Stimulated activated CD8-positive, alpha-beta memory T cell treated with anti-CD3 and anti-CD28 coated beads, Interleukin-2, amount 100 ng/mL, for 1 hour (primary cell): ENCODE measurements at places on chromosomes 2 and 18.
A peak's percentile ranks its signal among the peaks of the same experiment; 100 is the strongest.

GRCh38 chr2:118530976-118531375, 316.5 kb downstream of the EN1 start:
- no peak for DNase-seq

DNA sequence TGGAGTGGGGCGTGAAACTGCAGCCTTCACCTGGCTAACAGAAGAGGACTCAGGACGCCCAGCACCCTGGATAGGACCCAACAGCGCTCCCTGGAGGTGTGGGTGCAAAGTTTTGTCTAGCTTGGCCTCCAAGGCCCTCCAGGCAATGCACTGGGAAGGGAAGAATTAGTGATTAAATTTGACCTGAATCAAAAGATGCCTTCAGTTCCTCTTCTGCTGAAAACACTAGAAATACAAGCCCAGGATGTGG, 779 bp upstream of the TRIB2 start:
- DNase-seq: peak; percentile 64

DNA sequence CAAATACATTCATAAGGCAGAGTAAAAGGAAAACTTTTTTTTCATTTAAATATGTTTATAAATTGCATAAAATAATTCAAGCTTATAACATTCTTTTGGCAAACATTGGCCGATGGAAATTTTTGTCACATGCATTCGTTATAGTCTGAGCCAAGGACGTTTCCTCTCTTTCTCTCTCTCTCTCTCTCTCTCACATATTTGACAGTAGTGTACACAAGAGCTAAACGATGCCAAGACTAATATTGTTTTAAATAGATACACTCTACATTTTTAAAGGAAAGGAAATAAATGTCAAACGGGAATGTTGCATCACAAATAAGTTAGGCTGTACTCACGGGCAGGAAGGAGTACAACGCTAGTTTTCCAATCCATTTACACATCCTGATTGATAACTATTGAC, 251.1 kb upstream of the SMIM21 start:
- no peak for DNase-seq

DNA sequence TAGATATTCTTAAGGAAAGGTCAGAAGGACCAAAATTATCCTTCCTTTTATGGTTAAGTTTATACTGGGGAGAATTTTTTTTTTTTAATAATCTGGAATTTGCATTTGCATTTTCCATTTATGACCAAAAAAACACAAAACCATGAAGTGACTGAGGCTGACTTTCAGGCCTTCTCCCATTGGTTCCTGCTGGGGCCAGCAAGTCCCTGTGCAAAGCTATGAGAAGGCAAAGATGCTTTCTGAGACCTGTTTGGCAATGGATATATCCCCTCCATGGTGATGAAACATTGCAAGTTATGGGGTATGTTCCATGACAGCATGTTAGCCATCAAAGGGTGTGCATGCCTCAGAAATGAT, 60.8 kb downstream of the KIAA2012 start:
- no peak for DNase-seq

DNA sequence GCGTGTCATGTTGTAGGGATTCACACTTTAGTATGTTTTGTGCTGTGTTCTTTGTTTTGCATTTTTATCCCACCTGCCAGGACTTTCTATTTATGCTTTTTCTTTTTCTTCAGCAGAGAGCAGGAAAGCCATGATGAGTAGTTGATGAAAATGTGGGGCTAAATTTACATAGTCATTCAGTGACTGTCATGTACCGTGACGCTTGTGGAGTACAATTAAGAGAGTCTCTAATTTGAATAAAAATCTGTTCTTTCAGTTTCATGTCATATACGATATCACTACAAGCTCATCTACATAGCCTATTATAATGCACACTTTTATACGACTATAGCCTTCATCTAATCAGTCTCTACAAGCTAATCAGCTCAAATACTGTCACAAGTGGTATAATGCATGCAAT, 112.7 kb upstream of the SPATS2L start:
- no peak for DNase-seq

- peak; percentile 8 for DNase-seq
Measured at GRCh38 chr2:119826370-119826961, 66.7 kb downstream of the PTPN4 start.

DNA sequence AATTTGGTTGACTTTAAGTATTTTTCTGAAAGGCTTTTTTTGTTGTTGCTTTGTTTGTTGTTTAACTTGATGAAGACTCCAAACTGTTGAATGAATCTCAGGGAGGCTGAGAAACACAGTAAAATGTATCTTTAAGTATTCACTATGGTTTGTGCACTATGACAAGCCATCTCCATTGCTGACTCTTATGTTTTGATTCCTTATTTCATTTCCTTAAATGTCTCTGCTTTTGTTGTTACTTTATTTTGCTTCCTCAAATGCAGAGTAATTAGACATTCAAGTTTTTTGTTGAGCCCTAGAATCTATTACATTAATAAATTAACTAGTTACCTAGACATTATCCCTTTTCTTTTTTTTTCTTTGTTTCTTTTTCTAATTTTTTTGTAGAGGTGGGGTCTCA, 46.3 kb upstream of the SLC39A10 start:
- DNase-seq: no peak

- DNase-seq: no peak
Measured at GRCh38 chr18:24002479-24002878, 12.1 kb upstream of the TTC39C start.

DNA sequence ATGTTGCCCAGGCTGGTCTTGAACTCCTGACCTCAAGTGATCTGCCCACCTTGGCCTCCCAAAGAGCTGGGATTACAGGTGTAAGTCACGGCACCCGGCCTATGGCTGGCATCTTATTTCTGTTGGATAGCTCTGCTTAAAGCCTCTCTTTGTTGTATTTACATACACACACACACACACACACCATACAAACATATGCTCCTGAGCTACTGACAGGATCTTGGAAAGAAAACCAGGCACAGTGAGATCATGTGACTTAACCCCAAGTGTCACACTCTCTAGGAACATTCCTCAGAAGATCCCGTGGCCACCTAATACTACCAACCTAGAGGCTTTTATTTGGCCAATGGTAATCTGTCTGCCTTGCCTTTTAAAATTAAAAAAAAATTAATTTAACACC, 85.1 kb upstream of the HAAO start:
- no peak for DNase-seq

DNA sequence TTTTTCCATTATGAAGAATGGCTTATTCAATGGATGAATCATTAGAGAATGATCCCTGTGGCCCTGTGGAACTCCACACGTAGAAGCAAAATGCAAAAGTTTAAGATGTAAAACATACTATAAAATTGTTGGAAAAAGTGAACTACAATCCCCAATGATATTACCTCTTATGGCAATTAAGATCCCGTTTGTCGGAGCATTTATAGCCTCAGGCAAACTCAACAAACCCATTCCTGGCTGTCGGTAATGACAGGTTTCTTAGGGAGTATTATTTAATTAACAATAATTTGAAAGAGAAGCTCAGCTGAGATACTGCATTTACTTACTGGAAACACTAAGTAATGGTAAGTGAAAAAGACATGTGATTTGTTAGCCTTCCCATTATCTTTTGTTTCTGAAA, 138.3 kb downstream of the CDH20 start:
- DNase-seq: no peak

GRCh38 chr2:187774551-187775071, 220.4 kb upstream of the TFPI start:
- no peak for DNase-seq

DNA sequence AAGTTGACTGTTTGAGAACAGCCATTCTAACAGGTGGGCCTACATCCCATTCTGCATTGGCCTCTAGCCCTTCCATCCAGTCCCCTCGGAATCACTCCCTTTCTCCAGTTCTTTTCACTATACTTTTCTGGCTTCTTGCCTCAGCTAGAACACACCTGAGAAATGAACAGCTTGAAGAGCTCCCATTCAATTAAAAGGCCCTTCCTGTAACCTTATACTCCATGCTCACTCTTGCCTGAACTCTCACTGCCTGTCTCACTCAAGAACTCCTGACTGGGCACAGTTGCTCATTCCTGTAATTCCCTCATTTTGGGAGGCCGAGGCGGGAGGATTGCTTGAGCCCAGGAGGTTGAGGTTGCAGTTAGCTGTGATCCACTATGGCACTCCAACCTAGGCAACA, 23.6 kb downstream of the CHRNA1 start:
- DNase-seq: no peak

GRCh38 chr18:65347446-65347845, 403.4 kb upstream of the CDH7 start:
- no peak for DNase-seq

- DNase-seq: no peak
Measured at GRCh38 chr18:765764-766549, 46.1 kb downstream of the YES1 start.

- DNase-seq: no peak
Measured at GRCh38 chr2:35871672-35872071, 483.9 kb upstream of the CRIM1 start.

- DNase-seq: no peak
Measured at GRCh38 chr2:170548304-170548703, 166.8 kb upstream of the SP5 start.

- DNase-seq: no peak
Measured at GRCh38 chr18:13279181-13280069, 60.9 kb downstream of the LDLRAD4 start.

DNA sequence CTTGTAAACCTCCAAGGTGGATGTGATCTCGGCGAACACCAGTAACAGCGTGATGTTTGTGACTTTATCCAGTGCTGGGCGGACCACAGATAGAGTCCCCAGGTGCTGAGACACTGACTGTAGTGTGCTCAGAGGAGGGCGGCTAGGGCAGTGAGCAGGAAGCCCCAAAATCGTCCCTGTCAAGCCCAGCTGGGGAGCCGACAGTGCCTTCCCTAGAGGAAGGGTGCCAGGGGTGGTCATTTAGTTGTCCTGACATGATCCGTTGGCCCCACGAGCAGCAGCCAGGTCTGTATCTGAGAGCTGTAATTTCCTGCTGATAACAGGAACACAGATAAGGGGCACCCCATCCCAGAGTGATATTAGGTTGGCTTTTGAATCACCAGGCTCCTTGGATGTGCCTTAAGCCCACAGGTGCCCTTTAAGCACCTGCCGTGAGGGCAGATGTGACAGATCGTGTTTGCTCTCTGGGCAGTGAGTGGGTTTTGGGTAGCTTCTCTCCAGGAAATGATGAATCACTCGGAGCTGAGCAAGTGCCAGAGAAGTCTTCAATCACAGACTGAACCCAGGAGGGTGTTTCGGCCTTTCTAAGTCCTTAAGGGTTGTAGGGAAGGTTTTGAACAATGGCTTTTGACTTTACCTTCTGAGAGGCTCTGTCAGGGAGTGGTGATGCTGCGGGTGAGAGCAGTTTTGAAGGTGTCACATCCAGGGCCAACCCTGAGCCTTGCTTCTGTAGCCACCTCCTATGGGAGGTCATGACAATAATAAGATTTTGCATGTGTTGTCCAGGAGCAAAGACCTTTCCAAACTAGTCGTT, 7.7 kb downstream of the LPIN1 start:
- peak; percentile 40 for DNase-seq

DNA sequence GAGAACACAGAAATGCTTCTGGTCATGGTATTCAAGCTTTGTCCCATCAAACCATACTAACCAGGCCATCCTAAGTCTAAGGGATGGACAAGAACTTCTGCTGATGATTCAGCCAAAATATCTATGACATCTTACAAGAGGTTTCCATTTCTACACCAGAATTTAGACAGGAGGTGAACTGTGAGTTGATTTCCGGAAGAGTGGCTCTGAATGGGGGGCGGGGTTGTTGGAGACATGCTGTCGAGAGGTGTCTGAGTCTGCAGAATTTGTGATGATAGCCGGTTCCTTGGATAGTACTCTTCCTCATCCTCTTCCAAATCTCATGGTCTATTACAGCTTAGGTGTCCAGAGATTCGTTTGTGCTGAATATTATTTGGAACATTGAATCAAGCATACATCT, 408.7 kb upstream of the TCF4 start:
- DNase-seq: no peak

DNA sequence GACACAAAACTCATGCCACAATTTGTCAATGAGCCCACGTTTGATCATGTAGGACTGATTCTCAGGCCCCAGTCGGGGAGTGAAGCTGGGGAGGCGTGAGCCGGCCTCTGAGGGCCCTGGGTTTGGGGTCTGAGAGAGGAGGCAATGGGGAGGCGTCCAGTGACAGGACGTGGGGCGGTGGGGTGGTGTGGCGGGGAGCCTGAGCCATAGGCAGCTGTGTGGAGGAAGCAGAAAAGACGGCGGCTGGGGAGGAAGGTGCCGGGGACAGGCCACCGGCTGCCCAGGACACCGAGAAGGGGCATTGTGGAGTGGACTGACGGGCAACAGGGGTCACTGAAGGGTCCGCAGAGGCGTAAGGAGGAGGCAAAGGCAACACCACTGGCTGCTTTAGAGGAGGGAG, 7.2 kb downstream of the CHPF start:
- DNase-seq: no peak

DNA sequence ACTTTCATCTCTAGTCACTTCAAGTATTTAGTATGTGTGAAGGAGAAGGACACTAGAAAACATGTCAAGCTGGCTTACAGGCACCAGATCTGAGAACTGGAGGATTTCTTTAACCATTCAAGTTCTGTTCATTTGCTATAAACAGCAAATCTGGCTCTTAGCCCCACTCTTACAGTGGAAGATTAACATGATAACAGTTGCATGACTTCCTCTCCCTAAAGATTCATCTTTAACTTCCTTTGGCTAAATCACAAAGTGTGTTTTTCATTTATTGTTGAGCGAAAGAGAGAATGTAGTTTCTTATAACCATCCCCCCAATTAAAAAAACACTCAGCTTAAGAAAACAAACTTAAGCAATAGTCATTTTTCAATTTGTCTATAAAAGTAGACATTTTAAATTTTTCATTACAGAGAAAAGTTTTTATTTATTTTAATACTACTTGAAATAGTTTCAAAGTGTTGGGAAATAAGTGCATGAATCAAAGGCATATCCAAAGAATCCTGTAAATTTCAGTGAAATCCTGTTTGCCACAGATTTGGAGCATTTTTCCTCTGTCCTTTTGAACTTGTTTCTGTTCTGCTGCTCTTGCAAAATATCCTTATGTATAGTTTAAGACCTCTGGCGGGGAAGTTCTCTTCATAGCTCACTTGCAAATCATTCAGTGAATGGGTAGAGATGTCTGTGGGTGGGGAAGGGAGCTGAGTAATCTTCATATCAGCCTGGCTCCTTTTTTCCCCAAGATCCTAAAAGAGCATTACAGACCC, 241.0 kb upstream of the RBBP8 start:
- no peak for DNase-seq

- no peak for DNase-seq
Measured at GRCh38 chr2:102485147-102485785, 12.2 kb downstream of the SLC9A4 start.

- no peak for DNase-seq
Measured at GRCh38 chr18:32974421-32975162, 201.8 kb upstream of the KLHL14 start.
